ENCODE measurements at places on chromosomes 5 and 9. TPM values are rescaled to one million over a fixed set of nuclear protein-coding genes. Genes with fewer than 3 reads are reported as not detected.

DNA sequence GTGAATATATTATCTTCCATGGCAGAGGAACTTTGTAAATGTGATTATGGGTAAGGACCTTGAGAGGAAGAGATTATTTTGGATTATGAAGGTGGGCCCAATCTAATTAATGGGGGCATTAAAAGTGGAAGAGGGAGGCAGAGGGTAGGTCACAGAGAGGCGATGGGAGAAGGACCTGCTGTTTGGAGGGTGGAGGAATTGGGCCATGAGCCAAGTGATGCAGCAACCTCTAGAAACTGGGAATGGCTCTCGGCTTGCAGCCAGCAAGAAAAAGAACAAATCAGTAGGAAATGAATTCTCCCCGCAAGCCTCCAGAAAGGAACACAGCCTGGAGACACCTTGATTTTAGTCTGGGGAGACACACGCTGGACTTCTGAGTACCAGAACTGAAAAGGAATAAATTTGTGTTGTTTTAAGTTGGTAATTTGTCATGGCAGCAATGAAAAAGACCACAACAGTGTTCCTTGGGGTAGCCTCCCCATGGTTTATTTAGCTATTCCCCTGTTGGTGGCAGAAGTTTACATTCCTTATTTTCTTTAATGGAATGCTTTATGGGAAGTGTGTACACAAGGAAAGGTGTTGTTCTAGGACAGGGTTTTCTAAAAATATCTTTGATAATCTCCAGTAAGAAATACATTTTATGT is 103.6 kb downstream of the HSPA4 start:
- DNase-seq = no peak

GRCh38 chr5:105392710-105393149 is 1830.1 kb upstream of the NUDT12 start:
- no peak for DNase-seq

DNA sequence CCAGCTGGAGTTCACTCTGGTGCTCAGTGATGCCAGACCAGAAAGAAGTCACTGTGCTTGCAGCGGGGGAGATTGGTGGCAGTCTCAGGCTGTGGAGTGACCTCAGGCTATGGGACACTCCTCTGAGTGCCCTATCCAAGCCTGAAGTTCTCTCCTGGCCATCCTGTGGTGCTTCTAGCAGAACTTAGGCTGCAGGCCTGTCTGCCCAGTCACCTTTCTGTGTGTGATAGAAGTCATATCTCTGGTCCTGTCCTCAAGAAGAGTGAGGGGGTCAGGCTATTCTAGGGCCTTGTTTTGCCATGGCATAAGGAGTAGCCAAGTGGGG is 9.3 kb downstream of the PDLIM4 start:
- DNase-seq = peak; percentile 29

DNA sequence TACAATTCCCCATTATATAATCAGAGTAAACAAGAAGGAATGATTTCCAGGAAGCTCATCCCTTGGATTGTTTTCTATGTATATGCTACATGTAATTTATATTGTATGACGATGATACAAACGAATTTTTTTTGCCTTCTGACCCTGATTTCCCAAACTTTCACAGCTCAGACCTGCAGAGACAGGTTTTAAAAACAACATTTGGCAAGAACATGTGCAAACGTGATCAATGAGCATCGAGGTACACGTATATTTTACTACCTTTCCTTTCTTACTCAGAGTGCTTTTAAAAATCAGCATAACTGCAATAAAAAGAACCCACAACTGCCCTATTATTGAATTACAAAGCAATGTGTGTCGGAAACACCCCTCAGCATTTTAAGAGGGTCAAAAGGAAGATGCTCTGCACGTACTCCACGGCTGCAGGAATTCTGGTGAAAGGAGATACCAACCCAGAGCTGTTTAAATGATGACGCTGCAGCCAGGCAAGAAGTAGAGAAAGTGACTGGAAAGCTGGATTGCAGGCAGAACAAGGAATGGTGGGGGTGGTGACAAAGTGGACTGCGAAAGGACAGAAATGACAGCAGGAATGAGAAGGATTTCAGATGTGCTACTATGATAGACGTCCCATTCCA is 533.5 kb downstream of the RAB3C start:
- no peak for DNase-seq

DNA sequence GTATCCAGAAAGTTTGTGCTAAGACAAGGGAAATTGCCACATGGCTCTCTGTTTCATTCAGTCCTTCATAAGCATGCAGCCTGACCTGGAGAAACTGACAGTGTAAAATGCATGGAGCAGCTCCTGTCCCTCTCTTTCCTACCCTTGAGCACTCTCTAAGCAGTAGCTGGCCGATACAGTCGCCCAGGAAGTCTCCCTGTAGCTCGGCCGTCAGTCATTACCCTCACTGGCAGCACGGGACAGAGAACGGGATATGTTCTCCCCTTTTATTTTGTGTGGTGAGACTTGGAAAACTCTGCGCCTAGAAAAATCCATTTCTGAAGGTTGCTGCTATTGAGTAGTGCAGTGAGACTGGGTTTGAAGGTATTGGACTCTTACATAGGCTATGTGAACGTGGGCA is 56.8 kb upstream of the KCNMB1 start:
- no peak for DNase-seq

DNA sequence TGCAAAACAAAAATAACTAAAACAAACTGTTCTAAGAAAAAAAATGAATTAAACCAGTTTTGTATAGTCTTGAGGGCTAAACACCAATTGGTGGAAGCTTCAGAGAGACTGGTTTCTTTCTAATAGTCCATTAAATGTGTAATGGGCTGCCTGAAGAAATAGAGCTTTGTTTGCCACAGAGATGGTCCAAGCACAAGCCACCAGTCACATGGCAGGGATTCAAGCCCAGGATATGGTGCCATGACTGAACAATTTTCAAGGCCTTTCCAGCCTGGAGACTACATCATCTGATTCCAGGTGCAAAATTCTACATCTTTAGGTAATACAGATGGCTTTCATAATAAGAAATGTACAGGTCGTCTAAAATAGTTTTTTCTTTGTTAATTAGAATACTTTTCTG is 355.3 kb downstream of the NR2F1-AS1 start:
- no peak for DNase-seq

- no peak for DNase-seq
Observed at GRCh38 chr9:21104787-21105186, 27.0 kb upstream of the IFNB1 start.

SAP30L gene
- total RNA-seq = 26.3 TPM

PCDHGA11 gene
- total RNA-seq = 8.2 TPM

PCDHGB7 gene
- 9.5 TPM for total RNA-seq

DDX4 gene
- not detected for total RNA-seq

- DNase-seq = no peak
Observed at GRCh38 chr5:180598316-180598701, 7.0 kb upstream of the SCGB3A1 start.

CBY3 gene
- 1.4 TPM for total RNA-seq

THOC3 gene
- total RNA-seq = 87.1 TPM

LRRC70 gene
- total RNA-seq = 0.17 TPM

GRCh38 chr9:82679472-82679871 is 383.5 kb downstream of the RASEF start:
- DNase-seq = no peak

SPATA31E1 gene
- total RNA-seq = 0.09 TPM

ADGRV1 gene
- total RNA-seq = 62.3 TPM

LCN1 gene
- not detected for total RNA-seq

SHOC1 gene
- total RNA-seq = not detected

BTF3 gene
- total RNA-seq = 760 TPM

DNA sequence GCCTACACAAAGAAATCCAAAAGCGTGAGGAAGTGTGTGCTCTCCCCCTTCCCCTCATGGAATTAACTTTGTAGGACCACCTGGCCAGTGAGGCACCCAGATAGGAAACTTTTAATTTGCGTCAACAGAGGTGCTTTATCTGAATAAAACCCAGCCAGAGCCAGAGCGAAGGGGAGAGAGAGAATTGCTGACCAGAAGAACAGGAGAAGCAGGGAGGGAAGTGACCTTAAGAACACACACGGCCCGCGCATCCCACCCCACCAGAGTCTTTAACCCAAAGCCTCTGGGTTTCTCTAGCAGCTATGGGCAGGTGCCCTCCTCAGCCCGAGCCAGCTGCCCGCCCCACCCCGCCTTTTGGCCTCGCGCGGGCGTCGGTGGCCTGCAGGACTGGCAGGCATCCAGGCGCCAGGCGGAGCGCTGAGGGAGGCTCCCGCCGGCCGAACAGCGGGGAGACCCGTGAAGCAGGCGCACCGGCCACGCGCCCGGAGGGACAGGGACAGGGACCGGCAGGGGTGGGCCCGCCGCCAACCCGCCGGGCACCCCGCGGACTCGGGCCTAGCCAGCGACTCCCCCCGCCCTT is 580 bp downstream of the ERAP1 start:
- peak; percentile 73 for DNase-seq

GRCh38 chr5:169906745-169907649 is 73.3 kb downstream of the INSYN2B start:
- no peak for DNase-seq

DNA sequence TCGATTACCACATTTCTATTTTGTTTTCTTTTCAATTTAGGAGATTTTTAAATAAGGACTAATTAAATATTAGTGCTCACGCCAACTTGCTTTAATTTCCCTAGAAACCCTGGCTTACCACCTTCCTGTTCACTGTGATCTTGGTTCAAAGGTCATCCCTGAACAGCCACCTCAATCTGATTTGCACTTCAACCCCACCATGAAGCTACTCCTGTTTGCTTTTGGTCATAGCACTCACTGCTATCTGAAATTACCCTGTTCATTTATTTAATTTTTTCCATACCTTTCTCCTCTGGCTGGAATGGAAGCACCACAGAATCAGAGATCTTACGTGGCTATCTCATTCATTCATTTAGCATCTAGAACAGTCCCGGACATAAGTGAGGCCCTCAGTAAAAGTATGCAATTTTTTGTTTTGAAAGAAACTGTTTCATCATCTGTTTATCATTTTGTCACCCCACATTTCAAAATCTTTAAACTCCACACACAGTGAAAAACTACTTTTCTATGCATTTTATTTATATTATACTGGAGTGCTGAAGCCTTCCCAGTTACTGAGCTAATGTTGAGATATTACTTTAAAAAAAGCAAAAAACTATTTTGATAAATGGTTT is 17.2 kb upstream of the ADAMTSL1 start:
- DNase-seq = no peak

GRCh38 chr5:79846198-79846521 is 144.9 kb downstream of the MTX3 start:
- DNase-seq = no peak

ZFP62 gene
- total RNA-seq = 38.5 TPM

SMARCA2 gene
- 21.7 TPM for total RNA-seq

APBA1 gene
- 1.1 TPM for total RNA-seq

ACSL6 gene
- 2.4 TPM for total RNA-seq

GRCh38 chr9:34986540-34987047 is 3.0 kb upstream of the DNAJB5 start:
- DNase-seq = no peak

GRCh38 chr5:81924442-81924841 is 47.4 kb upstream of the ATG10 start:
- no peak for DNase-seq
